ENCODE measurements at places on chromosomes 16 and 17.

DNA sequence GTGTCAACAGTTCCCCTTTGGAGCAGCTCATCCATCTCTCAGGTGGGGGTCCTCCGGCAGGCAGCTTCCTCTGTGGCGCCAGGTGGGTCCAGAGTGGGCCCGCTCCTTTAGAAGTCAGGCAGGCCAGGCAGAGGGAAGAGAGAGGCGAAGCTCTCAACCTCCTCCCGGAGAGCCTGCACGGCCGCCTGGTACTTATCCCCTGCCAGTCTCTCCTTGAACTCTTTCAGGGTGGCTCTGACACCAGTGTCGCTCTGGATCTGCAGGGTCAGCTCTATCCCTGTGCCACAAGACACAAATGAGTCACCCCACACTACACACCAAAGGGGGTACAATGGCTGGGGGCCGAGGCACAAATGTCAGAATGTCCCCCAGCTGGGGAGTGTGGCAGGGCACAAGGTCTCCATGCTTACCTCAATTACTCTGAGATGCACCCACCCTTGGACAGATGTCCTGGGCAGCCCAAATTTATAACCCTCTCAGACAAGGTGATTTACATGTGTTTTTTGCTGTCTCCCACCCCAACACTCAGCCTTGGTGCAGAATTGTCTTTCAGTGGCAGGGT lies 13.6 kb downstream of the SMCR8 start:
- DNase-seq = no peak

- DNase-seq = no peak
Observed at GRCh38 chr17:59796785-59797205, 89.3 kb downstream of the VMP1 start.

DNA sequence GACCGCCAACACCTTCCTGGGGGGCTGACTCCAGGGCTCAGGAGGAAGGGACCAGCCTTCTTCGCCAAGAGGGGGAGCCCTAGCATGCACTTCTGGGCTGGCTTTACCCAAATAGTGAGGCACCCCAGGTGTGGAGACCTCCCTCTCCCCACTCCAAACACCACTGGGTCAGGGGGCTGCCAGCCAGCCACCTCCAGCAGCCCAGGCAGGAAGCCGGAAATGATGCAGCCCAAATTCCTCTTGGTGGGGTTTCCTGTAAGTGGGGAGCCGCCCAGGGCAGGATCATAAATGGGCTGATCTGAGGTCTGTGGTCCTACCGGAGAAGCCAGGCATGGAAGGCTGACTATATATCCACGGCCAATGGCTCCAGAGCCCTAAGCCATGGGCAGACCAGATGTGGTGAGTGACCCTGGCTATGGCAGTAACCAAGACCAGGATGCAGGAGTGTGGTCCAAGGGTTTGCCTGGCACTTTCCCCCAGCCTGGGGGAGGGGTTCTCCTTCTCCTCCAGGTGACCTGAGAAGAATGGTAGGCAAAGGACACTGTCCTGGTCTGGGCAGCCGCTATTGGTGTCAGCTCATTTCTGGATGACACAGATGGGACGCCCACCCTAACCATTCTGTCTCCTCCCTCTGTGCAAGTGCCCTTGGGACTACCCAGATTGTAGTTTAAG lies 4.2 kb downstream of the GIT1 start:
- DNase-seq = no peak

- no peak for DNase-seq
Observed at GRCh38 chr17:14871921-14872320, 393.2 kb downstream of the PMP22 start.

DNA sequence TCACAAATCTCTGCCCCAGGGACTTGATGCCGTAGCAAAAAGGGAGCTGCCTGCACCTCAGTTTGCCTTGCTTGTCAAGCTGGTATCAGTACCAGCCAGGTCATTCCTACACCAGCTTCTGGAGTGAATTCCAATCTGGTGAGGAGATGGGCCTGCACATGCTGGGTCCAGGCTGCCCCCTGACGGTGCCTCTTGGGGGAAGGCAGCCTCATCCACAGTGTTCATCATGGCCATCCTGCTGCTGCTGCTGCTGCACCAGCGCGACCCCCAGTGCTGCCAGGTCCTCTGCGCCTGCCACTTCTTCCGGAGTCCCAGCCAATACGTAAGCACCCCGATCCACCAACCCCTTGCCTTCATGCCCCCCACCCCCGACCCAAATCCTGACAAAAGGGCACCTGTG lies 8.3 kb downstream of the MRPL27 start:
- DNase-seq = no peak

- no peak for DNase-seq
Observed at GRCh38 chr17:16391451-16391850, 10.6 kb downstream of the UBB start.

DNA sequence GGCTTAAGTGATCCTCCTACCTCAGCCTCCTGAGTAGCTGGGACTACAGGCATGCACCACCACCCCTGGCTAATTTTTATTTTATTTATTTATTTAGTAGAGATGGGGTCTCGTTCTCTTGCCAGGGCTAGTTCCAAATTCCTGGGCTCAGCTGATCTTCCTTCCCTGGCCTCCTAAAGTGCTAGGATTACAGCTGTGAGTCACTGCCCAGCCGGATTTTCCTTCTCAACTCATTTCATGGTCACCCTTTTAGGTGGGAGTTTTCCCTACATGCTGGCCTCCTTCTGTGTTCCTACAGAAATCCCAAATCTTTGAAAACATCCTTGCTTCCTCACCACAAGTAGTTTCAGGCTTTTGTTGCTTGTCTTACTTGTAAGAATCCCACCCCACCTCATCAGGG lies 102.1 kb upstream of the SIAH1 start:
- no peak for DNase-seq

GRCh38 chr17:2449486-2449885 lies 48.6 kb upstream of the MNT start:
- no peak for DNase-seq

DNA sequence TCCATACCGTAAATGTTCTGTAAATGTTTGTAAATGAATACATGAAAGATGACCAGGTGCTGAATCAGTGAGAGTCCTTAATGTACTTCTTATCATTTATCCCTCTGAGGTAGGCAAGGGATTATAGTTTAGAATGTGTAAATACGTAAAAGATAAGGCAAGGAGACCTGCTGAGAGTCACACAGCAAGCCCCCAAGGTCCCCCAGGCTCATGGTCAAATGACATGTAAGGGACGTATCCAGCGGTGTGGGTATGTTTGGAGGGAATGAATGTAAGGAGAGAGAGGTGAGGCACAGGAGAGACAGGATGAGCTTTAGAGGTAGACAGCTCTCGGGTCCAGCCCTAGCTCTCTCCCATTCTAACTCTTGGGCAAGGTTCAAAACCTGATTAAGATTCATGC lies 341.8 kb downstream of the WWOX start:
- no peak for DNase-seq

DNA sequence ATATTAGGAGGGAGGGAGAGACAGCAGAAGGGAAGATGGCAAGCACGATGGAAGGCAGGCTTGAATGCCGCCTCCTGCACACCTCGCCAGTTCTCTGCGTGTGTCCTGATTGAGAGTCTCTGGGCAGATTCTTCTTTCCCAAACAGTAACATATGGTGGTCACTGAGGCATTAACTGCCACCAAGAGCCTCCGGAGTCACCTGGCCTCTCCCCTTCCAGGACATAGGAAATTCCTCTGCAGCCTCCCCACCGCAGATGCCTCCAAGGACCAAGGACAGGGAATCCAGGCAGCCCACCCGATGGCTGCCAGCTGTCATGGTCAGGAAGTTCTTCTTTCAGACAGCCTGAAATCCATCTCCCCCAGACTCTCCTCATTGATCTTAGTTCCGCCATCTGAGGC lies 149.3 kb downstream of the ENGASE start:
- no peak for DNase-seq

DNA sequence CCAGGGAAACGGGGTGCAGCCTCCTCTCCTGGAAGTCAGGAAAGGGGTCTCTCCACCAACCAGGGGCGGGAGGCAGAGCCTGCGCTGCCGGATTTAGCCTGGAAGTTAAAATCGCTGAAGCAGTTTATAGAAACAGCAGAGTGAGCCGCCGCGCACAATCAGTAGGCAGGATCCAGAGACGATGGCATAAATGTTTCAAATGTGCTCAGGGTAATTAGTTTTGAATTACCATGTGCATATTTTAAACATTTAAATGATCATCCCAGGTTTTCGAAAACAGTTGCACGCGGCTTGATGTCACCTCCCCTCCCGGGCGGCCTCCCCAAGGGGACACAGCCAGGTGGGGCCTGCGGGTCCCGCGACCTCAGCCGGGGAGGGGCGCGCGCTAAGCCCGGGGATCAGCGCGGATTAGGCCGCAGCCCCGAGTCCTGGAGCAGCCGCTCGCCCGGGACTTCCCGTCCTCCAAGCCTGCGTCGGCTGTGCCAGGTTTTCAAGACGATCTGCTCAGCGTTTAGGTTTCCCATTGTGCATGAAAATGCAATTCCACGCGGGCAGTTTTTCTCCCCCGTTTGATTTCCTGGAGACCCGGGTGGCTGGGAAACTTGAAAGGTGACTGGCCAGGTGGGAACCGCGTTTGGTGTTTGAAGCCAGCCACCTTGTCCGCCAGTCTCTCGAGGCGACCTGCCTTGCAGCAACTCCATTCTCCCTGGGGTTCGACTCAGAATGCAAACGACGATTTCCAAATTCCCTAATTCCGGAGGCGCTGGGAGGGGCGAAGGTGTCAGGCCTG lies 78.3 kb downstream of the RPA1 start:
- DNase-seq = peak; percentile 12

DNA sequence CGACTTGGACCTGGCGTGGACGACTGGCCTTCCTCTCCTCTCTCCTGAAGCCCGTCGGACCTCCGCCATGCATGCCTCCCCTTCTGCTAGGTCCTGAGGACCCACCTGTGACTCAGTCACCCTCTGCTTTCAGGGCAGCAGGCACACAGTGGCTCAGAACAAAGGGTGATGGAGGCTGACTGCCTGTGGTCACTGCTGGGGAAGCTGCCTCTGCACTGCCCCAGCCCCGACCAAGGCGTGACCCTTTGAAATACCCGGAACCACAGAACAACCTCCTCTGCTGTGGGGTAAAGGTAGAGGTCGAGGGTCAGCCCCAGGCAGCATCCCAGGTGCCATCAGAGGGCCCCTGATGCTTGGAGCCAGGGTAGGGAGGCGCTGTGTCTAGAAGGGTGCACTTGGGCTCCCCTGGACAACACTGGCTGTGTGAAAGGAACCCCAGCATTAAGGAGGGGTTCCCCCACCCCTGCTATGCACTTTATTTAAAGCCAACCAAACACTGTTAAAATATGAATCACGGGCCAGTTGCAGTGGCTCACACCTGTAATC lies 12.5 kb upstream of the SLC4A1 start:
- peak; percentile 10 for DNase-seq

- DNase-seq = peak; percentile 95
Observed at GRCh38 chr17:37824534-37825485, 80.0 kb upstream of the HNF1B start.

- DNase-seq = peak; percentile 98
Observed at GRCh38 chr17:81043725-81044427, 8.9 kb downstream of the BAIAP2 start.

GRCh38 chr17:60260540-60260939 lies 110.8 kb downstream of the CA4 start:
- DNase-seq = no peak

GRCh38 chr17:58786586-58787295 lies 31.1 kb downstream of the PPM1E start:
- DNase-seq = peak; percentile 51

DNA sequence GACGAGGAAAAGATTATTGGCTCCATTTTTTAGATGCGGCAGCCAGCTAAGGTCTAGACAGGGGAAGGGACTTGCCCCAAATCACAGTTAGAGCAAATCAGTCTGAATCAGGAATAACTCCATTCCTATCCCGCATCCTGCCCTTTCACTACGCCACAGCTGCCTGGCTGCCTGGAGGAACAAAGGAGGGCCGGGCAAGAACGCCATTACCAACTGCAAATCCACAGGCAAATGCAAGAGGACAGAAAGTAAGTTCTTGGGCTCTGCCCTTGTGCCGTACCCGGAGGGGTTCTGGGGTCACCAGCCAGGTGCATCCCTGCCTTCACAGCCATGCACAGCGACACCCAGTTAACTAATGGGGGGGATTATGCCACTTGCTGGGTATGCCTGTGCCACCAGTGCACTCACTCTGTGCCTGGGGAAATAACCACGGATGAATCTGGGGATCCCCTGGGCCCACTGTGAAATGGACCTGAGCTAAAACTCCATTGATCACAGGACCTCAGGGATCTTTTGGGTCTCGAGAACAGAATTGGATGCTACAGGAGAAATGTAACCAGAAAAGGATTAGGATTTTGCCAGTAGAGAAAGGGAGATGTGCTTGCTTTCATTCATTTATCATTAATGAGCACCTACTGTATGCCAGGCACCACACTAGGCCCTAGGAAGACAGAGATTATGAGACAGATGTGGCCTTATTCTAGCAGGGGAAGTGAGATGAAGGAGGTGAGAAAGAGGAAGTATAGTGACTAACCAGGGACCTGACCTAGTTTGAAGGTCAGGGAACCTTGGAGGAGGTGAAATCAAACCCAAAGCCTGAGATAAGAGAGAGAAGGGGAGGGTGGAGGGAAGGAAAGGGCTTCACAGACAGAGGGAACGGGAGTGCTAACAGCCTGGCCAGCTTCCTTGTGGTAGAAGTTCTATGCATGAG lies 17.7 kb downstream of the BCL7C start:
- DNase-seq = peak; percentile 31

GRCh38 chr17:62965686-62966425 lies at the start of gene TANC2:
Gene TANC2 (plus strand): TSS chr17:62966235. CDS start chr17:63009560, 43,325 bp downstream.
- DNase-seq = peak; percentile 81

GRCh38 chr16:57060323-57061083 lies 31.9 kb upstream of the CPNE2 start:
- no peak for DNase-seq

- no peak for DNase-seq
Observed at GRCh38 chr16:80208743-80209142, 332.1 kb upstream of the DYNLRB2 start.

DNA sequence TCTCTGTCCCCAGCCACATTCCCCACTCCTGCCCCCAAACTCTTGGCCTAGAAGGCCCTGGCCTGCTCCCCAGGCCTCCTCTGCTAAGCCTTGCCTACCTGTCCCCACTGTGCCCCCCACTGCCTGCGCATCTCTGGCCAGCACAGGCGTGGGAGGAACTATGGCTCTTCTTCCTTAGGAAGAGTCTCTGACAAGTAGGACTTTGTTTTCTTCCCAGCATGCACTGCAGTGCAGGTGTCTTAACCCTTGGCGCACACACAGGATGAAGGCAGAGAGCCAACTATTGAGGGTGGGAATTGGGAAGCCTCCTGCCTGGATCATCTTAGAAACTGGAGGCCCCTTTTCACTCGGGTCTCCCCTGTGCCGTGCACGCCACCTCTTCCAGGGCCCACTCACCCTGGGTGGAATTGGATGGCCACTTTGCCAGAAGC lies 3.6 kb downstream of the AMDHD2 start:
- DNase-seq = no peak

DNA sequence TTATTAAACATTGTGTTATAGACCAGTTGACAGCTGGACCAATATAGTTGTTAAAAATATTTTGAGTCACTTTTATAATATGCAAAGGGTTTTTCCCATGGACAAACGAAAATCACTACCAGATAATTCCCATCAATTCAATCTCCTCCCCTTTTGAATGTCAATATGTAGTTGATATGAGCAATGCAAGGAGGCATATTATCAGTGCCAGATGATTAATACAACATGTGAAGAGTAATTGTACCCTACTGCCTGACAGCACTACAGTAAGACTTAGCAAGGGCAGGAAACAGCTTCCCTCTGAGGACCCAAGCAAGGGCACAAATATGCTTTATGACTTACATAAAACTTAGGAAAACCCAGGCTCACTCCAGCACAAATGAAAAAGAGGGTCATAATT lies 17.3 kb downstream of the KANSL1 start:
- DNase-seq = peak; percentile 31
